ENCODE measurements at places on chromosomes 12 and 14.

DNA sequence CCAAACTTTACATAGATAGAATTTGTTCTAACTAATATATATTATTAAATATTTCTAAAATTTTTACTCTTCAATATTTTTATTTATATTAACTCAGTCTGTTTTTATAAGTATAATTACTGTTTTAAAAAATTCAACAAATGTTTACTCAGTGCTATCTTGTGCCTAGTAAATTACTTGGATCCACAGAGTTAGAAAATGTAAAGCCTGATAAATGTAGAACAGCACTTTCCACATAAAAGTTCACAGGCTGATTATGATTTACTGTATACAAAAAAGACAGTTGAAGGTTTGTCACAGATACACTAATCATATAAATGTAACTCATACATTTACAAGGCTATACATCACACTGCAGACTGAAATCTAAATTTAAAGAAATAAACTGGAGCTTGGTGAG, 170.0 kb downstream of the FOXG1 start:
- no peak for DNase-seq

- DNase-seq = no peak
Measured at GRCh38 chr12:129195081-129195480, 341.8 kb downstream of the GLT1D1 start.

GRCh38 chr14:102469261-102469660, 40.3 kb downstream of the ANKRD9 start:
- DNase-seq = no peak

- no peak for DNase-seq
Measured at GRCh38 chr12:131095826-131096680, 142.3 kb downstream of the ADGRD1 start.

DNA sequence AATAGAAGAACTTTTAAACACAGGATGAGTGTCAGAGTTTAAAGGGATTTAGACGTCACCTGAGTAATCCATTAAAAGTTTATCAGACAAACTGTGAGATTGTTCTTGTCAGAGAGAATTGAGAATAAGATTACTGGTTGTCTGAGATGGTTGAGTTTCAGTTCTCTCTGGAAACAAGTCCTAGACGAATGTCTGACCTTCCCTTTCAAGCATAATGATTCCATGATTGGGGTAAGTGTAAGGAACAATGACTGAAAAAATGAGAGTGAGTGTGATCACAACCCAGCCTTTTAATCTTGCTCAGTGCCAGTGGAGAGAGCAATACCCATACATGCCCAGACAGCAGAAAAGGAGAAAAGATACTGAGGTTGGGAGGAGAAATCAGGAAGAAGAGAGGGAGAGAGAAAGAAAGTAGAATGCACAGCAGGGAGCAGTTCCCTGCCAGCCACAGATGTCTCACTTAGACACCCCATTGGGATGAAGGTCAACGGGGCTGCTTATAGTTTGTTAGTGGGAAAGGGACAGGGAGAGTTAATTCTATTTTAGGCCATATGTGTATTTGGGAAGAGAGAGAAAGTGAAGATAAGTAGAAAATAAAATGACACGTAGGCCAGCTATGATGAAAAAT, 4.3 kb downstream of the GRIP1 start:
- no peak for DNase-seq

GRCh38 chr12:2664721-2665577, 129.8 kb upstream of the FKBP4 start:
- no peak for DNase-seq

DNA sequence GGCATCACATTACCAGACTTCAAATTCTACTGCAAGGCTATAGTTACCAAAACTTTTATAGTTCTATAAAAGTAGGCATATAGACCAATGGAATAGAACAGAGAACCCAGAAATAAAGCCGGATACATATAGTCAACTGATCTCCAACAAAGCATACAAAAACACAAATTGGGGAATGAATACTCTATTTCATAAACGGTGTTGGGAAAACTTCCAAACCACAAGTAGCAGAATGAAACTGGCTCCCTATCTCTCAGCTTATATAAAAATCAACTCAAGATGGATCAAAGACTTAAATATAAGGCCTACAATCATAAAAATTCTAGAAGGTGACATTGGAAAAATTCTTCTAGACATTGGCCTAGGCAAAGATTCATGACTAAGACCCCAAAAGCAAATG, 187.9 kb upstream of the PLXNC1 start:
- no peak for DNase-seq

- DNase-seq = no peak
Measured at GRCh38 chr12:122958198-122958888, 7.9 kb downstream of the ABCB9 start.

GRCh38 chr14:22541721-22542120, 47.3 kb downstream of the DAD1 start:
- DNase-seq = no peak

- no peak for DNase-seq
Measured at GRCh38 chr12:114063435-114063834, 97.3 kb upstream of the RBM19 start.

DNA sequence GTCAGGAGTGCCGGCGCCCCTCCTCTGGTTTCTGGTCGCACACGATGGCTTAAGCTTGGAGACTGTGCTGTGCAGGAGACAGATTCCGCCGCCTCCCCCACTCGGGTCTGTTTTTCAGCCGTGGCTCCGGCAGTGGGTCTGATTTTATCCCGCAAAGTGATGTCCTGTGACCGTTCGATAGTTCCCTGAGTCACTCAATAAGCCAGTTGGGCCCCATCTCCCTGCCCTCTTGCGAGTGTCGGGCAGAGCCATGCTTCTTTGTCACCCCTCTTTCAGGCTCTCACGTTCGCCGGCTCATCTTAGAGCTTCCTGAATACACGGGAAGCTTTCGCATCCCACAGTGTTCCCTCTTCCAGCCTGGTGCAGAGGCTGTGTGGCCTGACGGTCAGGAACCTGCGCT, 127.8 kb upstream of the RFLNA start:
- DNase-seq = no peak

GRCh38 chr12:51820526-51821439, 27.7 kb downstream of the FIGNL2 start:
- no peak for DNase-seq

- DNase-seq = no peak
Measured at GRCh38 chr14:100098171-100098570, 32.9 kb downstream of the EVL start.

DNA sequence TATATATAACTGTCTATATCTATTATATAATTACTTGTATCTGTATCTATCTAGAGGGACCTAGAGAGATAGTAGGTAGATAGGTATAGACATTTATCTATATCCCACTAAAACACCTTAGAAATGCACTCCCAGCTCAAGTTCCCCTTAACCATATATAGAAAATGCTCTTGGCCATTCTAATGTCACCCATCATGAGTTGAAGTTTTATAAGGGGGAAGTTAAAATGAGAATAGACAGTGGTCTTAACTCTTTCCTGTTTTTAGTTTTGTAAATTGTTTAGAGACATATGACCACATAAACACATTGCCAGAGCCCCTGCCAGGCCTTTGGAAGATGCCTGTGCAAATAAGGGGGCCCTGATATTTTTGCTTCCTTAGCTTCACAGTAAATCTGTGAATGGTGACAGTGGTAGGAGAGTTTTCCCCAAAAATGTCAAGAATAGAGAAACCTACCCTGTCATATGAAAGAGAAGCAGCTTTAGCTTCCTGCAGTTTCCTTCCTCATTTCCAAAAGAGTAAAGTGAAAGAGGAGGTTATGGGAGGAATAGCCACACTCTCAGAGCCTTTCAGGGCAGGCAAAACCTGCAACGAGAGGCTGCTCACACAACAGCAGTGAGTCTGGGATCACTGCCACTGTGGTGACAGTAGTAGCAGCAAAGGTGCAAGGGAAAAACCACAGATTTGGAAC, 45.5 kb downstream of the MGST1 start:
- DNase-seq = no peak

DNA sequence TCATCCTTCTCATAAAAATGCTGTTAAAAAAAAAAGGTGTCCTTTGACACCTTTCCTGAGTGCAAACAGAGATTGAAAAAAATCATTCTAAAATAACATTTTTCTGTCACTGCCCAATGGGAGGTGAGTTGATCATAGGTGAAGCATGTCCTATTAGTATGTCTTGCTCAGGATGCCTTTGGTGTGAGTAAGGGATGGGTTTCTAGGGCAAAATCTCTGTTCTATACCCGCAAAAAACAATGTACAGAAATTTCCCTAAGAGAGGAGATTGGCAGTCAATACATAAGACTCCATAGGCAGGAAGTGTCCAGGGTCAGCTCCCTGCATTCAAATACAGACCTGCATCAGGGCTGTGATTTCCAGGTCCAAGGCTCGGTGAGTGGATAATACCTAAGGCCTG, 195.2 kb downstream of the DAD1 start:
- DNase-seq = no peak

GRCh38 chr12:62401631-62402030, 65.0 kb upstream of the MON2 start:
- DNase-seq = no peak

- no peak for DNase-seq
Measured at GRCh38 chr12:5924342-5924741, 20.7 kb downstream of the ANO2 start.
